Lung microvascular endothelial cell (primary cell): ENCODE measurements at places on chromosomes 1 and 21. TPM values are rescaled to one million over a fixed set of nuclear protein-coding genes. Genes with fewer than 3 reads are reported as not detected.

Gene CLCA4
- total RNA-seq, result not detected in 2 replicates

Gene CNR2
- not detected in 2 replicates for total RNA-seq

Gene OR2T29
- total RNA-seq, result not detected in 2 replicates

Gene TMIGD3
- total RNA-seq, result not detected in 2 replicates

Gene PODN
- under 0.01 and 0.22 TPM in 2 replicates for total RNA-seq

Gene KISS1
- 0.22 and 0.40 TPM in 2 replicates for total RNA-seq

Gene BTBD19
- total RNA-seq, result 4.4 and 6.0 TPM in 2 replicates

Gene NR0B2
- total RNA-seq, result not detected in 2 replicates

Gene BTBD8
- total RNA-seq, result 1.3 and 2.4 TPM in 2 replicates

Gene NBPF4
- total RNA-seq, result not detected in 2 replicates

Gene NCAM2
- total RNA-seq, result under 0.01 TPM in 2 replicates

Gene VSIG8
- not detected in 2 replicates for total RNA-seq

Gene CD52
- not detected in 2 replicates for total RNA-seq

- no peak for DNase-seq
These were observed 3.5 kb downstream of the CHODL start for GRCh38 chr21:18248171-18248570.

- no peak for DNase-seq
These were observed 61.4 kb downstream of the FASLG start for GRCh38 chr1:172720339-172720738.

DNA sequence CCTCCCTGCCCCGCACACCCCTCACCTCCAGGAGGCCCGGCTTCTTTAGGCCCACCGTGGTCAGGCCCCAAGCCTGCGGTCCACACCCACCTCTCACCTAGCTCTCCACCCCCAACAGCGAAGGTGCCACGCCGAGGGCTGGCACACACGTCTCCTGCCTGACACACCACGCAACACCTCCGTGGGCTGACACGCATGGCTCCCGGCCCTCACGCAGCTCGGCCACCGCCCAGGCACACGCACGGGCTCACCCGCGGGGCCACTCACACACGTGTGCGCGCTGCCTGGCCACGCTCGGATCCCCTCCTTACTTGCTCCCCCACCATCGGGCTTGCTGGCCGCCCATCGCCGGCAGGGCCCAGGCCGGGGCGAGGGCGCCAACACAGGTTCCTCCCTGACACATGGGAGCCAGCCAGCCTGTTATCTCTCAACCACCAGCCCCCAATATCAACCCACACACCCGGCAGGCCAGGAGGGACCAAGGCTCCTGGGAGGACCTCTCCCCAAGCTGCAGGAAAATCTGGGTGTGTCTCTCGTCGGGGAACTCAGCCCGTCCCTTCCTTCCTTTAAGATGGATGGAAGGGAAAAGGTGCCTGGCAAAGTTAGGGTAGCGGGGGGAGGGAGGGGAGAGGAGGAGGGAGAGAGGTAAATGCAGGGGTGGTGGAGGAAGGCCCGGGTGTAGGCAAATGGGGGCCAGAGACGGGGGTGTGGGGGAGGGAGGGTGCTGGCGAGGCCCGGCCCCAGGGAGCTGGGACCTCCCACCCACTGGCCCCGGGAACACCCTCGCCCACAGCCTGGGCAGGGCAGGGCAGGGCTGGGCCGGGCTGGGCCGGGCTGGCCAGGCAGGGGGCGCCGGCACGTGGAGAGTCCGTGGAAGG is 546 bp downstream of the ELOVL1 start:
- peak; percentile 41 for DNase-seq

DNA sequence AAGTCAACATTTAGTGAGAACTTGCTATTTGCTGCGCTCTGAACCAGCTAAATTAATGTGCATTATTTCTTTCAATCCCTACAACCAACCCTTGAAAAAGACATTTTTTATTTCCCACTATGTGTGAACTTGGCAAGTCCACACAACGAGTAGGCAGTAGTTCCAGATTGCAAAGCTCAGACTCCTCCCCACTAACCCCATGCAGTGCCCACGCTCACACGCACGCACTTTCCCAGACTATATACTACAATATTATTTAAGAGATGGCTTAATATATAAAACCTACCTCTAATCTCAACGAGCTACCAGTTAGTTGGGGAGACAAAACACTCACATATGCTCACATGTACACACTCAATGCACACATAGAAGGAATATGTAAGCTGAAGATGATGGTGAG is 671.2 kb downstream of the LMO4 start:
- no peak for DNase-seq

- DNase-seq, result no peak
These were observed 22.4 kb upstream of the SRRM1 start for GRCh38 chr1:24620678-24621077.

GRCh38 chr1:212600980-212601379 is 7.6 kb upstream of the ATF3 start:
- no peak for DNase-seq

DNA sequence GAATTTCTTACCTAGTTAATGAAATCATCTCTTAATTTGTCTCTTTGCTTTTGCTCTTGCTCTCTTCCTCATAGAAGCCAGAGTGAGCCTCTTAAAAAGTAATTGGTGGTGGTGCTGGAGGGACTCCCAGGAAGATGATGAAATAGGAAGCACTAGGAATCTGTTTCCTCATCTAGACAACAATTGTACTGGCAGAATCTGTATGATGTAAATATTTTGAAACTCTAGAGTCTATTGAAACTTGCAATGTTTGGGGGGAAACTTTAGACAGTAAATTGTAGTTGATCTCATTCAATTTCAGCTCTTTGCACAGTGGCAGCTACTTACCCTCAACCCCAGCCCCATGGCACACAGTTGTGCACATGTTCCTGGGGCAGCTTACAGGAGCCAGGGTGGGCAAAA is 10.6 kb downstream of the RGSL1 start:
- DNase-seq, result no peak

- no peak for DNase-seq
These were observed 39.6 kb downstream of the MAP10 start for GRCh38 chr1:232844791-232845190.

- DNase-seq, result no peak
These were observed 74.8 kb upstream of the TINAGL1 start for GRCh38 chr1:31501505-31501904.

DNA sequence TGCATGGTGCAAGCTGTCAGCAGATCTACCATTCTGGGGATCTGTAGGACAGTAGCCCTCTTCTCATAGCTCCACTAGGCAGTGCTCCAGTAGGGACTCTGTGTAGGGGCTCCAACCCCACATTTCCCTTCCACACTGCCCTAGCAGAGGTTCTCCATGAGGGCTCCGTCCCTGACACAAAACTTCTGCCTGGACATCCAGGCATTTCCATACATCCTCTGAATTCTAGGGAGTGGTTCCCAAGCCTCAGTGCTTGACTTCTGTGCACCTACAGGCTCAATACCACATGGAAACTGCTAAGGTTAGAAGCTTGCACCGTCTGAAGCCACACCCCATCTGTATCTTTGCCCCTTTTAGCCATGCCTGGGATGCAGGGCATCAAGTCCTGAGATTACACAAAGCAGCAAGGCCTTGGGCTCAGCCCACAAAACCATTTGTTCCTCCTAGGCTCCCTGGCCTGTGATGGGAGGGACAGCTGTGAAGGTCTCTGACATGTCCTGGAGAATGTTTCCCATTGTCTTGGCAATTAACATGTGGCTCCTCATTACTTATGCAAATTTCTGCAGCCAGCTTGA is 117.0 kb upstream of the NFIA start:
- no peak for DNase-seq

GRCh38 chr1:206503591-206504362 is 3.6 kb upstream of the RASSF5 start:
- DNase-seq, result peak; percentile 58

DNA sequence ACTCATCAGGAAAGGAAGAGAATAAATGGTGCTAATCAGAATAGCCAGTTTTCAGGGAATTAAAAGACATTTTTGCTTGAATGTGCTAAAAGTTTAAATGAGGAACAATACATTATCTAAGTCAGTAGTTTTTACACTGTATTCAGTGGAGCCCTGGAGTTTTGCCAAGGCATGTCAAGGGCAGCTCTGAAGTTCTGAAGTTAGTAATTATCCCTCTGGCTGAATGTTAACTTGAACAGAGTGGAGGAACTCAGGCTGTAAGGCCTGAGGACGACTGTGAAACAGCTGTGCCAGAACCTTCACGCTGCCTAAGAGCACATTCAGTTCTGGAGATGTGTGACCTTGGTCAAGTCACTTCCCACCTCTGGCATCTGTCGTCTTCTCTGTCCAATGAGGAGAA is 68.1 kb downstream of the EDEM3 start:
- peak; percentile 7 for DNase-seq

GRCh38 chr1:163670989-163671757 is 349.4 kb downstream of the NUF2 start:
- no peak for DNase-seq

GRCh38 chr21:33976082-33977016 is 60.7 kb upstream of the ATP5PO start:
- peak; percentile 24 for DNase-seq

DNA sequence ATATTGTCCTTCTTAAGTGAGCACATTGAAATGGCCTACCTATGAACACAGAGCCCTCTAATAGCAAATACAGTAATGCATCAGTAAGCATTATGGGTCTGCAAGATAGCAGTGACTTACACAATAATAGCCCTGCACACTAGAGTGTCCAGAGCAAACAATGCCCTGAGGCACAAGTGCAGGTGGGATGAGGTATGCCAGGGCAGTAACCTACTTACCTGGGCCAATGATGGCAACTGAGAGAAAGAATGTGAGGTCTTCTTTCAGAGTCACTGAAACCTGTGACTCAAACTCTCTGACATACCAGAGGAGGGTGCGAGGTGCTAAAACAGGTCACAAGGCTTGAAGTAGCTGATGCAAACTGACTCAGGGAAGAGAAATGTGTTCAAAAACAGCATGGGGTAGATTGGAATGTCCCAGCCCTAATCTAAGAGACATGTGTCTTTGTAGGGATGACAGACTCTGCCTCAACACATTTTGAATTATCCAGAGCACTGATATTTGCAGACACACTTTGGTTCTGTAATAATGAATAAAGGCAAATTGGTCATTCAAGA is 168.5 kb upstream of the RUNX1 start:
- DNase-seq, result no peak

DNA sequence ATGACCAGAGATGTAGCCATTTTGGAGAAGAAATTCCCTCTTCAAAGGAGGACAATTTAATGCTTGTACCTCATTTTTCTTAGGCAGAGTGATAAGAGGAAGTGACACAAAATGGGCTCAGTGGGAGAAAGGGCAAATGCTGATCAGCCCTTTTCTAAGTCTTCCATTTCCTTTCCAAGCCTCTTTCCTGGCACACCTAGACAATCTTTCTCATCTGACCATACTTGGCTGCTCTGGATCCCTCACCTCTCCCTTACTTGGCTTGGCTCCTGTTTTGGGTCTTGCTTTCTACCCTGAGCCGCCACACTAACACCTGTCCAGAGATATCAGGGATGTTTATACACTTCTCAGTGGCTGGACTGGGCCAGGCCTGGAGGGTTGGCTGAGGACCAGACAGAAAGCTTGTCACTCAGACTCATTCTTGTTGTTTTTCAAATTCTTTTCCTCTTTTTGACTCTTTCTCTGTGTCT is 13.1 kb downstream of the TXNIP start:
- DNase-seq, result peak; percentile 53

DNA sequence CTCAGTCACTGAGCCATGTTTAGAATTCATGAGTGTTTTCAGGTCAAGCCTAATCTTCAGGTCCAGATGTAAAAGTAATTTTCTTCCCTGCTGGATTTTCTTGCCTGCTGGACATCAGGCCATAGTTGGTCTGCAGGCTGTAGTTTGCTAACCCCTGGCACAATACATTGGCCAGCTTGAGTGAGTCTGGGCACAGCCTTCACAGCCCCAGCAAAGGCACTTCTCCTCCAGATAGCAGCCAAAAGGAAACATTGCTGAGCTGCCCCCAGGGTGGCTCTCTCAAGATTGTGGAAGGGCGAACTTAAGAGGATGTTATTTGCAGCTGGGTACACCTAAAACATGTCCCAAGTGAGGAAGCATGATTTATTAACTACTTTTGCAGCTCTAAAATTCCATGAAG is 126.8 kb downstream of the PIK3R3 start:
- DNase-seq, result no peak

- no peak for DNase-seq
These were observed 50.5 kb upstream of the IPO9 start for GRCh38 chr1:201778279-201779065.

DNA sequence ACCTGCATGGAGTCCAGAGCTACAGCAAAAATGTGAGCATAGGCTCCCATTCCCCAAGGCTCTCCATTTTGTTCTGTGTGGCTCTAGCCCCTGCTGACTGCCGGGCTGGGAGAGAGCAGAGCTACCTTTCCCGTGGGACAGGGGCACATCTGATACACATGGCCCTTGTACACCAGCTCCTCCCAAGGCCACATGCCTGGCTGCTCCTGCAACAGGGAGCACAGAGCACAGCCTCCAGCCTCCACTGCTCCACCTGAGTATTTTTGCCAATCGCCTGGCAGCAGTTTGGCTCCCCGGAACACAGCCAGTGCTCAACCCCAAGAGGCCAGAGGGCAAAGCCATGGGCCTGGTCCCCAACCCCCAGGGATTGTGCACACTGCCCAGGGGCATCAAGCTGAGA is 146.5 kb downstream of the CHD1L start:
- DNase-seq, result no peak

GRCh38 chr1:32724678-32725614 is 22.4 kb upstream of the SYNC start:
- DNase-seq, result peak; percentile 48

- DNase-seq, result peak; percentile 18
These were observed 8.9 kb downstream of the BSND start for GRCh38 chr1:55007625-55008024.

DNA sequence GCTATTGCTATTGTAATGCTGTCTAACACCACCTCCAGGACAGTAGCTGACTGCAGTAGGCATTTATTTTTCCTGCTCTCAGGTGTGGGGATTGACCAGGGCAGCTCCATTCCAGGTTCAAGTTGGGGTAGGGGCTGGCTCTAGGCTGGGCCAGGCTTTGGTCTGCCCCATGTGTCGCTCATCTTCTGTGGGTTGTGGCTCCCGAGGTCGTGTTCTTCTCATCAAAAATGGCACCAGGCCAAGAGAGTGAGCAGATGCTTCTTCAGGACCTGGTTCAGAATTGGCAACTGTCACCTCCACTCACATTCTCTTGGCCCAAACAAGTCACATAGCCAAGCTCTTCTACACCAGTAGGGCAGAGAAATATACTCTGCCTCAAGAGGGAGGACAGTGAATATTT is 133.7 kb downstream of the PTPRU start:
- DNase-seq, result no peak

- DNase-seq, result no peak
These were observed 3.5 kb downstream of the C1orf116 start for GRCh38 chr1:207028884-207029650.

- DNase-seq, result peak; percentile 65
These were observed 350.9 kb downstream of the ST6GALNAC3 start for GRCh38 chr1:76425201-76426145.

- DNase-seq, result no peak
These were observed 496.9 kb upstream of the CAMK1G start for GRCh38 chr1:209086486-209087192.
